ENCODE measurements at places on chromosomes 4 and X.

GRCh38 chr4:4853371-4853823, 6.1 kb upstream of the MSX1 start:
- DNase-seq = no peak

- DNase-seq = no peak
These were observed 37.5 kb upstream of the TMPRSS11F start for GRCh38 chr4:68167166-68167565.

DNA sequence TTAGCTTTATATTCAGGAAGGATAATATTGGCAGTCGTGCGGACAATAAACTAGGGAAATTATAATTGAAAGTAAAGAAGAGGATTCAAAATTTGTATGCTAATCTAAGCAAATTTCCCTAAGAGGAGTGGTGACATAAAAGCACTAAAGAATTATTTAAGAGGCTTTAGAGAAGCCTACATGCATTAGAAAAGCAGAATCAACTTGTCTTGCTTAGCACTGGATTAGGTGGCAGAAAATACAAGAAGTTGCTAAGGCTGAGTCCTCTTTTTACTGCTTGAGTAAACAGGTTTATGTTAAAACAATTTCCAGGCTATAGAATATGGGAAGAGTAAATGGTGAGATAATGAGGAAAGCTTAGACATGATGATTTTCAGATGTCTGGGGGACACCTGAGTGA, 991.5 kb downstream of the PCDH18 start:
- DNase-seq = no peak

DNA sequence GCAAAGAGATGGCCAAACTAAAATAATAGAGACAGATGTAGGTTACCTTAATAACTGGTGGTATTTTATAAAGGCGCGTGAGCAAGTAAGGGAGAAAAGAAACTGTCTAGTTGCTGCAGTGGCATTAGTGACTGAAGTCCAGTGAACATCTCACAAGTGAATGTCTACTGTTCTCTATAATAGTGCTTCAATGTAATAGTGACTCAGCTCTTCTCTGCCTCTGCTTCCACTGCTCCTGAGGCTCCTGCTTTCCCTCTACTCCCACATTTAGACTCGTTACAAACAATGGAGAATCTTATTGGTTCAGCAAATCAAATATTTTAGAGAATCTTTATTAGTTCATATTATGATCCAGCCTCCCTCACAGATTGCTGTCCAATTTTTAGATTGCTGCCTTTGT, 779.1 kb upstream of the HTR2C start:
- DNase-seq = no peak
